ENCODE measurements at places on chromosomes 1 and 21.

GRCh38 chr1:157233131-157233530, 94.9 kb upstream of the ETV3 start:
- DNase-seq: no peak

DNA sequence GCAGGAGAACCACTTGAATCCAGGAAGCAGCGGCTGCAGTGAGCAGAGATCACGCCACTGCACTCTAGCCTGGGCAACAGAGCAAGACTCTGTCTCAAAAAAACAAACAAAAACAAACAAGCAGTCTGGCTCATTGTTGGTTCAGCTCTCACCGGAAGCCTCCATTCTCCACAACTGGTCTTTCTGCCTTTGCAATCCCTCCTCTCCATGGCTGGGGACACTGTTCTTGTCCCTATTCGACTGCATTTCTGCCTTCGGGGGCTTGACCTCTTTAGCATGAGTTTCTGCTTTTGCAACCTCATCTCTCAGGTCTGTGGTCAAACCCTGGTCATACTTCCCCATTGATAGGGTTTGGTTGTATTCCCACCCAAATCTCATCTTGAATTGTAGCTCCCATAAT, 216.3 kb upstream of the NR5A2 start:
- no peak for DNase-seq

- DNase-seq: no peak
Measured at GRCh38 chr1:98884864-98885263, 119.8 kb downstream of the PLPPR5 start.

DNA sequence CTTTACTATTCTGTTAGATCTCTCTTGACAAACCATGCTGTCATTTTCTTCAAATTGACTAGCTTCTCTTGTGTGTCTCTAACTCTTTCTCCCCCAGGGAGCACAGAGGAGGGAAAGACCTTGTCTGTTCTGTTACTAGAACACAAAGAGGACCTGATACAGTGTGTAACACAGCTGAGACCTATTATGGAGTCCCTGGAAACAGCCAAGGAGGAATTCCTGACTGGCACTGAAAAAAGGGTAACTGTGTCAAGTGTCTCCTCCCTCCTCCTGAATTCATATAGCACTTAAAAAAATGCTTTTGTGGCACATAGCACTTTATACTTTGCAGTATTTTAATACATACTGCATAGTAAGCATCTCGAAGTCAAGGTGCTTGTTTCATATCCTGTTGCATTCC, 50.6 kb downstream of the ZBTB40 start:
- no peak for DNase-seq

DNA sequence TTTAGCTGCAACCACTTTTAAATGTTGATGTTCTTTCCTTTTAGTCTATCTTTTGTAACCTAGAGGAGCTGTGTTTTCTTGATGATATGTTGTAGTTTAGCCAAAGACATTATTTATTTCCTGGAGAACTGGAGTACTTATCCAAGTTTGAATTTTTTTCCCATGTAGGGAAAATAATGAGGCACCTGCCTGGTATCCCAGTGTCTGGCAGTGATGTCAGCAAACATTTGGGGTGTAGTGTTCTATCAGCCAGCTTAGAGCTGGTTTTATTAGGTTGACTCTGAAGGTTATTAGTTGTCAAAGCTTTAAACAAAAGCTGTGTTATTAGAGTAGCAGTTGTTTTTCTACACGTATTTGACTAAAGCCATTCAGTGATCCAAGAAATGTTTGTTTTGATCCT, 3.2 kb downstream of the CTPS1 start:
- DNase-seq: no peak

- DNase-seq: no peak
Measured at GRCh38 chr21:37118187-37118826, 45.3 kb downstream of the TTC3 start.

- no peak for DNase-seq
Measured at GRCh38 chr1:169681140-169681539, 30.3 kb downstream of the SELL start.

GRCh38 chr1:52296345-52296744, 69.7 kb downstream of the CC2D1B start:
- peak; percentile 88 for DNase-seq

DNA sequence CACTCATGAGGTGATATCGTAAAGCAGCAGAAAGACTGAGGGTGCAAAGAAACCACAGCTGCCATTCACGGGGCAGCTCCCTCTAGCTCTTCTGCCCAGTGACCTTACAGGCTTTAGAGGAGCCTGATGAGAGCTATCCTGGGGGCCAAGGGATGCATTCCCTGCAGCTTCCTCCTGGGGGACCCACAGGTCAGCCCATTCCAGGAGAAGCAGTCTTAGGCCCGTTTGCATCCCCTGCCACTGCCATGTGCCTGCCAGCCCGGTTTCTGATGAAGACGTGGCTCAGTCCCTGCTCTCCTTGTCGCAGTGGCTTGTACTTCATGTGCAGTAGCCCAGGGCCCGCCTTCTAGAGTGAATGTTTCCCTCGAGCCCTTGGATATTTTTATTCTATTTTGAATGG, 22.8 kb downstream of the ATP5PO start:
- DNase-seq: no peak

- no peak for DNase-seq
Measured at GRCh38 chr1:170530972-170531757, 801 bp upstream of the GORAB start.

DNA sequence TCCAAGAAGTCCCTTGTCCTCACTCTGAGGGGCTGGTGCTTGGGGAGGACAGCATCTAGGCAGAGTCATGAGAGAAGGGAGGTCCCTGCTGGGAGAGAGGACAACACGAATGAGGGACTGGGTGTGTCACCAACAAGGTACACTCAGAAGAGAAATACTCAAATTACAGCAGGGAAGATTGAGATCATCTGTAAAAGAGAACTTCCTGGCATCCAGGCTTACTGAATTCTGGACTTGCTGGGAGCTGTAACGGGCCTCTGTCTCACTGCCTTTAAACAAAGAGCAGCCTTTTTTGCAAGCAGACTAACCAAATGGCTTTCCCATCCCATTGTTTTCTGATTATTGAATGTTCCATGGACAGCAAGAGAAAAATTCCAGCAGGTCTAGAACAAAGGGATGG, 195.7 kb upstream of the RAB4A start:
- DNase-seq: no peak

DNA sequence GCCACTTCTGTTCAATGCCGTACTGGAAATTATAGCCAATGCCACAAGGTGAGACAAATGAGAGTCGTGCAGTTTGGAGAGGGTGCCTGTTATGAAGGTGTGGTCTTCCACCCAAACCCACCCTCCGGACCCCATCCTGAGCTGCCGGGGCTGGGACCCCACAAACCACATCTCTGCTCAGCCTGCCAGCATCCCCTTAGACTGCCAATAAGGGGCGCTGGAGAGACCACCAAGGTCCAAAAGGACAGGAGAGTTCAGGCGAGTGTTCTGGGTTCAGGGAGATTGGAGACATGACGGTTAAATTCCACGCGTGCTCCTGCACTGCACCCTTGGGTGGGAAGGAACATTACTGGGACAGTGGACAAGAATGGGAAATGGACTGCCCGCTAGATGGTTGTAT, 48.7 kb upstream of the COL18A1 start:
- DNase-seq: no peak

DNA sequence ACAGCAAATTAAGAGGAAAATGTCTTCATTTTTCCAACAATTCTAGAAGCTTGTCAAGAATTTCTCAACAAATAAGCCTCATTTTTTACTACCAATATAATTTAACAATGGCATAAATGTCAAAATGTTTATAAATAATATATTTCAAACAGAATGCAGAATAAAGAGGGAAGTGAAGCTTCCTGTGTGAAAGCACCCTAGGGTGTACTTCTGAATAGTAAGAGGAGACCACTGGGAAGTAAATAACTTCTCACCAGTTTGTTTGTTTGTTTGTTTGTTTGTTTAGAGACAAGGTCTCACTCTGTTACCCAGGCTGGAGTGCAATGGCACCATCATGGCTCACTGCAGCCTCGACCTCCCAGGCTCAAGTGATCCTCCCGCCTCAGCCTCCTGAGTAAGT, 244.3 kb downstream of the SLC45A1 start:
- DNase-seq: no peak

- peak; percentile 67 for DNase-seq
Measured at GRCh38 chr1:66415866-66416265, 118.1 kb upstream of the SGIP1 start.

- DNase-seq: no peak
Measured at GRCh38 chr1:92277105-92277723, 21.6 kb downstream of the GLMN start.

- peak; percentile 39 for DNase-seq
Measured at GRCh38 chr1:244046907-244047611, 4.0 kb upstream of the ZBTB18 start.

- DNase-seq: no peak
Measured at GRCh38 chr1:118254491-118255425, 69.7 kb upstream of the SPAG17 start.

DNA sequence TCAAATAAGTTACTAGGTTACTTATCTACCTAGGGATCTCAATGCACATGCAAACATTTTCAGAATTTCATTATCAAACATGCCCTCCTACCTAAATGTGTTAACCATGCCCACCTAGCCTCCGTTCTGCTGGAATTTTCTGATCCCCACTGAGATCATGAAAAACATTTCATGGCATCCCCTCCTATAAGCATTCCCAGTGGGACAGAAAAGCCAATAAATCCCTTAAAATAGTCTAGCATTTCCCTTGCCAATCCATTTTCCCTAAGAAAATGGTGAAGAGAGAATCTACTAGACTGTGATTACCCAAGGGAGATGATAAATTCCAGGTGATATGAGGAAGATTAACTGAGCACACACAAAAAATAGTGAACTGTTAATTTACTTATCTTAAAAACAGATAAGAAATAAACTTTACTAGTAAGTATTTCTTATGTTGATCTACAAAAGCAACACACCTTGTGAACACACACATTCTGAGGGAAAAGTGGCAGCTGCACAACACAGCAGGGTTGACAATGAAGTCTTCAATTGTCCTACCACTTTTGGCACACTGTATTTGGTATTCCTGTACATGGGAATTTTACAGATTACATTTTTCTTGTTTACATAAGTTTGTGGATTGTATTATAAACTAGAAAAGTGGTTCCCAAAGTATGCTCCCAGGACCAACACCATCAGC, 49.6 kb downstream of the ARID4B start:
- no peak for DNase-seq

- no peak for DNase-seq
Measured at GRCh38 chr1:181985936-181986906, 75.3 kb downstream of the ZNF648 start.

DNA sequence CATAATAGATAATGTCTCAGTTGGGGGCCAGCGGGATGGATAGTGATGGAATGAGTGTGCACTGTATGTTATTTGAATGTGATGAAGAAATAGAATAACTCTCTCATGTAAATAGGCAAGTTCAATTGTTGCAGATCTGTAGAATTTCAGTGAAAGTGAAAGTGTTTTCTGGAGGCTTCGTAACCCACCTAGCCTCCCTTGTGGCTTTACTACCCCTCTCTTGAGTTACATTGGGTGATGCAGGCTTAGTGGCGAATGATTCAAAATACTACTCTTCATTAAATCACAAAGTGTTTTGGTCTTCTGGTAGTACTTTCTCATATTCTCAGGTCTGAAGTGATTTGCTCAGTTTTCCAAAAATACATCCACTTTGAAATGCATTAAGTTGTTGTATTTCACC, 411.9 kb downstream of the ZP4 start:
- no peak for DNase-seq

GRCh38 chr21:25925064-25925800, 190.5 kb downstream of the GABPA start:
- DNase-seq: no peak

- no peak for DNase-seq
Measured at GRCh38 chr1:34140011-34140676, 24.9 kb downstream of the CSMD2 start.

GRCh38 chr1:165444897-165445370, at the start of gene RXRG:
Gene RXRG (minus strand): TSS chr1:165445126. CDS start chr1:165444893, 233 bp downstream.
- no peak for DNase-seq

DNA sequence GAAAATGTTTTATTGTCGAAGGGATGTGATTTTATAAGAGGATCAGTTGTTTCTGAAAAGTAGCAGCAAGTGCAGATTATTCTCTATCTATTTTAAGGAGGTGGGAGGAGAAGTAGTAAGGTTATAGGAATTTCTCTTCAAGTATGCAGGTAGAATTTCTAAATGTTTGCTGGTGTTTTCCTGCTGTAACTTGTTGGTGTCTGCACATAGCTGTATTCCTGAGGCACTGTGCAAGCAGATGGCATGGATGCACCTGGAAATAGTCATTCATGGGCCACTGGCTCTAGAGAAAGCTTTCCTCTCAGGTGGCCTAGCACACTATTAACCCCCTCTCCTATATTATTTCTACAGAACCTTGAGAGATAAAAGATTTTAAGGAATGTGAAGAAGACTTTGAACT, 30.3 kb upstream of the PODN start:
- DNase-seq: no peak

- DNase-seq: no peak
Measured at GRCh38 chr1:160707236-160708064, 4.2 kb downstream of the CD48 start.

- DNase-seq: peak; percentile 89
Measured at GRCh38 chr1:154404984-154405746, at the start of gene IL6R. Gene IL6R (plus strand): TSS chr1:154405343. CDS start chr1:154405630, 287 bp downstream.

DNA sequence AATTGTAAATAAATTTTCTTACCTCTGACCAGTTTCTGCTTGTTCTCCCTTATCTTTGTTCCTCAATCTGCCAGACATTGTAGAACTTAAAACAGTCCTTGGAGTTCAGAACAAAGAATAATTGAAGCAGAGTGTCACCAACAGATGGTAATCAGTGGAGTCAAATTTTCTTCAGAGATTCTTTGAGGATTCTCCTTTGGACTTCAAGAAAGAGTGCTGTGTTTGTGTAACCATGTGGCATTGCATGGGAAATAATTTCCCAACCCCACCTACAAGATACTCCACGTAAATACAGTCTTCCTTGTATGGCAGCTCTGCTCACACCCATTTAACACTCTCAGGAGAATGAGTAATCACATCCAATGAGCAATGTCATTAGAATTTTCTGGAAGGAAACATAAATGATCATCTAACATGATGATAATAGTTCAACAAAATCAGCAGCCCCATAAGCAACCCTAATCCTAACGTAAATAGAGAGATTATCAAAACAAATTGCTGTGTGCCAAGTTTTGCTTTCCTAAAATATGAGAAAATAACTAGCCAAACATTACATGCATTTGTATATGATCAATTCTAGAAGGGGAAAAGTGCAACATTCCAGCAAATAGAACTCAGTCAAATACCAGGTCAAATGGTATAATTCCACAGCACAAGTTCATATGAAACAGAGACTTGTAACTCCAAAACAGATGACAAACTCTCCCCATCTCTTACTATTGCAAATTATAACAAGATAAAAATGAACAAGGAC, 6.9 kb upstream of the DENND1B start:
- peak; percentile 46 for DNase-seq

DNA sequence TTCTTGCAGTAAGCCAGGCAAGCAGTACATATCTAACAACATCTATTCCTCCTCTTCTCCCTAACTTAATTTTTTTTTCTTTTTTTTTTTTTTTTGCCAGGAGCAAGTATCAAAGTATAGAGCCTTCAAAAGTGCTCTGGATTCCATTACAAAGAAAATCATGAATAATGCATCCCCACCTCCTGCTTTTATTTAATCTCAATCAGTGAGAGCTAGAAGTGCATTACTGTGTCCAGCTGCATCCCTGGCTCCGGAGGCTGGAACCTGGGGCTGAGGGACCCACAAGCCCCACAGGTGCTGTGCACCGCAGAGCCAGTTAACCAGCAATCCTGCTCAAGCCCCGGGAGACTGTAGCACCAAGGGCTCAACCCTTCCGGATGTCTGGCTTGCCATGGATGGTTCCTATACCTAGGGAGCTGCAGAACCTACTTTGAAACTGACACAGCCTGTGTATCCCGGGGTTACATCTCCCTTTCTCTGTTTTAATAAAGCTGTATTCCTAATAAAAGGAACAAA, 455.9 kb upstream of the RUNX1 start:
- DNase-seq: no peak

Data from KBM-7 (cell line).